ENCODE measurements at places on chromosomes 5 and 9.

DNA sequence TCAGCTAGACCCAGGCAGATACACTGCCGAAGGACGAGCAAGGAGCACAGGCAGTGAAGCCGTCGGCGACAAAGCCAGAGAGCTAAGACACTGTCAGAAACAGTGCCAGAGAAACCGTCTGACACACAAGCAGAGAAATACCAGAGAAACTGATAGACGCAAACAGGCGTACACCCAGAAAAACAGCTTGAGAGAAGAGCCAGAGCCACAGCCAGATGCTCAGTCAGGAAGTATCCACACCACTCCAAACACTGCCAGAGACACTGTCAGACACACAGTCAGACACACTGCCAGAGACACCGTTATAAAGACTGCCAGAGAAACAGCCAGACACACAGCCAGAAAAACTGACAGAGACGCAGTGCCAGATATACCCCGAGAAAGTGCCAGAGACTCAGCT is 19.1 kb downstream of the CNTFR start:
- no peak for DNase-seq

GRCh38 chr5:10904862-10905432 is 143.9 kb upstream of the DAP start:
- no peak for DNase-seq

DNA sequence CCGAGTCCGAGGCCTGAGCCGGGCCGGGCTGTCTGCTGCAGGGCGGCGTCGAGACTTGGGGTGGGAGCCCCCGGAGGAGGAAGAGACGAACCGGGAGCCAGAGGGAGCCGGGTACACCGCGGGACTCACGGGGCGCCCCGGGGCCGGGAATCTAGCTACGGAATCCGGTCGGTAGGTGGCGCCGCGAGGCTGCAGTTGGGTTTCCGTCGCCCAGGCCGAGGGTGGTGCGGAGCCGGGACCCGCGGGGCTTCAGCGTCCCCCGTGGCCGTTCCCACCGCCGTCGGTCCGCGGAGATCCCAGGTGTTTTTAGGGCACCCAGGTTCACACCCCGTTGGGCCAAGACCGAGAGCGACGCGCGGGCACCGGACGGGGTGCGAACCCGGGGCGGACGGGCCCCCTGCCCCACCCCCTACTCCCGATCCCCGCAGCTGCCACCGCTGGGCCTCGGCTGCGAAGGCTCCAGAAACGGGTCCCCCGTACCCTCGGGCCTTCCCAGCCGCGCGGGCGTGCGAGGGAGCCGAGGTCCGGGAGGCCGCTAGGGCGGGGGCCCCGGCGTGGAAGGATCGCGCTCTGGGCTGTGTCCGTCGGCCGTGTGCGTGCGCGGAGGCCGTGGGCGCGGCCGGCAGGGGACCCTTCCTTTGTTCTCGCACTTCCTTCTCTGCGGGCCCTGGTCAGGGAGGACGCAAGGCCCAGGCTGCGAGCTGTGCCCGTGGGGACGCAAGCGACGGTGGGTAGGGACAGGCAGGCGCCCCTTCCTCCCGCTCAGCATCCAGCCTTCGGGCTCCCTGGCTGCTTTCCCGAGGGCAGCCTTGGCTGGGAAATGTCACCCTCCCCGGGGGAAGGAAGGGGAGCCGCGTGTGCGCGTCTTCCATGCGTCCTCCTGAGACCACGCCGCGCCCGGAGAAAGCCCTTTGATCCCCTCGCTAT is 146.6 kb downstream of the GAPVD1 start:
- peak; percentile 71 for DNase-seq

DNA sequence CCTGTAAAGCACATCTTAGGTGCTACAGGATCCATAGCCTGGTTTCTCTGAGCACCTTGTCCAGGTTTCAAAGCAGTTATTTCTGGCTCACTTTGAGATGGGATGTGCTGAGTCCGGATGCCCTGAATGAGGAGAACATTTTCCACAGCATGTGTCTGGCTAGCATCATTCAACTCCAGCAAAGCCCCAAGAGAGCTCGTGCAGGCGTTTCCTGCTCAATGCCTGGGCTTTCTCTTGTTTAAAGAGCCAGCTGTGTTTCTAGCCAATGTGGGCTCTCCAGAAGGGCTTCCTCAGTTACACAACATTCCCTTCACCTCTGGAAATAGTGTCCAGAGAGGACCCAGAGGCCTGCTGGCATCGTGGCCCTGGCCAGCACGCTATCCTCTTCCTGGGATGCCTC is 411.7 kb downstream of the DMAC1 start:
- no peak for DNase-seq

DNA sequence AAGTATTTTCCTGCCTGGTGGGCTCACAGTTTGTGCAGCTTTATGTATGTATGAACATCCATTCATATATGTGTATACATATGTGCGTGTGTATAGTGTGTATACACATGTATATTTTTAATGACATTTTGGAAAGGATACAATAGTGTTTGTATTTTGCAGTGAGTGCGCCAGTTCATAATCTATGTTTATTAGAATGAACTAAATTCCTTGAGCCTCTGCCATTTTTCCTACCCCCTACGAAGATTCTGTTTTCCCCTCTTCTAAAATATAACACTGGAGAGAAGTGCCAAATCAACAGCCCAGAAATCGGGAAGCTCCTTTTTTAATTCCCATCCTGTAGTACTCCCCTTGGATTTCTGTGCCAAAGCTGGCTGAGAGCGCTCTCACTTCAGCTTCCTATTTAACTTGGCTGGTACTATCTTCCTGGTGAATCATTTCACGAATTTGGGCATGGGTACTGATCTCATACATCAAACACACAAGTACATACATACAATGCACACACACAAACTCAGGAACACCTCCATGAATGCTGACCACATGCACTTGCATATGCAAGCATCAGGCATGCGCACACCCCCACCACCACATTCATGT is 578.4 kb upstream of the WWC1 start:
- DNase-seq: no peak

GRCh38 chr9:113468716-113469448 is 5.4 kb downstream of the RGS3 start:
- no peak for DNase-seq

DNA sequence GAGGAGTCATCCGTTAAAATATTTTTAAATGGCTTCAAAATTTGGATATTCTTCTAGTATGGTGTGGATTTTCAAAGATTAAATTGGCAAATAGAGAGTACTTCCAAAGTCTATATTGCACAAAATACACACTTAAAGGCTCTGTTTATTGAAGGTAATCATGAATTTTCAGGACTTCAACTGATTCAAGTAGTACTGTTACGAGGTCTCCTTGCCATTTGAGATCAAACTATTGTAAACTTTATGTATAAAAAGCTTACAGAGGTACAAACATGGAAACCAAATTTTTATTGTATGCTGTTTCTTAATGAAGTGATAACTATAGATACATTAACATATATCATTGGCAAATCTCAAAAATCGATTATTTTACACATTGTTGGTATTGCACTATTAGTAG is 2.5 kb downstream of the ERBIN start:
- DNase-seq: no peak

GRCh38 chr5:92435781-92436180 is 1052.7 kb upstream of the ARRDC3 start:
- no peak for DNase-seq

DNA sequence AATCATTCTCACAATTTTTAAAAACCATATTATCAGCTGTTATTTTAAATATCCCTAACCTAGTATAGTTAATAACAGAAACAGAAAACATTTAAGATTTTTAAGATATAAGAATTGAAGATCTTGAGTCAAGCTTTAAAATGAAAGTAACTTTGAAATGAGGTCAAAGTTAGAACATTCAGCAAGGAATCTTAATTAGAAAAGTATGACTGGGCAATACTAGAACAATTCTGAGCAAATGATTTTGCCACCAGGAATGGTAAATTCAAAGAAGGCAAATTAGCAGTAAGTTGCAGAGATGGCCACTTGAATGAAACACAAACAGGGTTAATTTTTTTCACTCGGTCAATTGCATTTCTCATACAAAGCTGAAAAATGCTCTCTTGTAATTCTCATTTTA is 117.9 kb downstream of the NXNL2 start:
- no peak for DNase-seq

- DNase-seq: peak; percentile 30
Observed at GRCh38 chr5:133514456-133514855, 97.9 kb downstream of the FSTL4 start.

DNA sequence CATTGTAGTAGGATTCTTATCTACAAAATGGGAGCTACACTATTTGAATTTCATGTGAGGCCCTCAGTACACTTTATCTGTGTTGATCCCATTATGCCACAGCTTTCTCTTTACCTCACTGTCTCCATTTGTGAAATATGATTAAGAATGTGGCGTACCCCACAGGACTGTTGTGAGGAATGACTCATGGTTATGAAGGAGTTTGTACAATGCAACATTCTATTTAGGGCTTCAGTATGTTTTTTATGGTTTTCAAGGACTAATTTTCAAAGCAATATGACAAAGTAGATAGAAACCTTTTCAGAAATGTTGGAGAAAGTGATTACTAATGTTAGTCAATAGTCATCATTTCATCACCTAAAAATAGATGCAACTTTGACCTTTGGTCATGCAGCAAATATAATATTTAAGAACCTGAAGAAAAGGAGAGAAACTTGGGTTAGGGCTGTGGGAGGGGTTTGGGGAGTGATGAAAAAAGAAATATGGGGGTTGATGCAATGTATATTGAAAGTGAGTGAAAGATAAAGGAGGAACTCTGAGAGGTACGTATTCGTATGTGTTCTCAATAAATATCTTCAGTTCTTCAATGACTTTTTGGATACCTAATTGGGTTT is 53.7 kb upstream of the PIP5K1B start:
- DNase-seq: no peak

DNA sequence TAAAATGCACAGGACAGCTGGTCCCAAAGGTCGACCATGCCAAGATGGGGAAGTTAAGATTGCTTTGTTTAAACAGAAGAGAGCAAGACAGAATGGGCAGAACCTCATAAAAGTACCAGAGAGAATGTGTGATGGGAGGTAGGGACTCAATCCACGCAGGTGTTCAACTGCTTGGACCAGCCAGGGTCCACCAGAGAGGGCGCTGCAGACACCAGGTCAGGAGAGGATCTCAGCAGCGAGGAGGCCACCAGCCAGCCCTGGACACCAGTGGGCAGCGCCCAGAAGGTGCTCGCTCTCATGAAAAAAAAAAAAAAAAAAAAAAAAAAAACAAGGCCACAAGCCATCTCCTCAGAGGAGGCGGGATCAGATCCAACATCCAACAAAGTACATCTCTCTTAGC is 81.8 kb downstream of the SHC3 start:
- DNase-seq: no peak

DNA sequence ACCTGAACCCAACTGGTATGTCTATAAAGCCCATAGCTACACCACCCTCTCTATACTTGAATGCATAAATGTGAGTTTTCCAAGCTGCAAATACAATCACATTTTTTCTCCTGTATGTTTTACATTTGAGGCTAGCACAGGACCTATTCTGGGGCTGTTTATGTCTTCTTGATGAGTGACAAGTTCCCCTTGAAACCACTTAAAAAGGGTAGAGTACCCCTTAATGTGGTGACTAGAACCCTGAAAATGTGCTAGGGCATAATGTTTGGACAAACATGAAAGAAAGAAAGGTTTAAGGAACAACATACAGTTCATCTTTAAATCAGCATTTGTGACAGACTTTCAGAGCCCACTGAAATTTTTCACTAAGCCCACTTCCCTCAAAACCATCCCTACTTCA is 25.2 kb upstream of the GLIS3 start:
- no peak for DNase-seq

DNA sequence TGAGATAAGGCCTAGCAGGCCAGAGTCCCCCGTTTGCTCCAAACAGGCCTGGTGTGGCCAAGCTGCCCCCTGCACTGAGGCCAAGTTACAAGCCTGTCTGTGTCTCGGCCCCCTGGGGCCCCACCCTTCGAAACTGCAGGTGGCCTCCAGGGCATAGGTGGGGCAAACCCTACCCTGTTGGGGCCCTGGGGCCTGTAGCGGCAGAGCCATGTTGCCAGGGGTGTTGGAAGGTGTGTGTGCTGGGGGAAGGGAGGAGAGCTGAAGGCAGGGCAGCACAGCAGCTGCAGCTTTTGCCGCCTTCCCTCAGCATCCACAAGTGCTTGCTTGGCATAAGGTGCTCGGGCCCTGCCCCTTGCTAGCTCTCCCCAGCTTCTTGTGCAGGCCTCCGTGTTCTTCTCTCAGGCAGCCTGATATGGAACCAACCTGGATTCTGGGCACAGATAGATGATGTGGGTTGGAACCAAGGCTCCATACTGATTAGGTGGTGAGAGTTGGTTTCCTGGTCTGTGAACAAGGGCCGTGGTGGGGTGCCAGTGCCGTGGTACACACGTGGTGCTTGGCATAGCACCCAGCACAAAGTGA is 12.7 kb downstream of the IRF1 start:
- DNase-seq: no peak

- DNase-seq: no peak
Observed at GRCh38 chr9:101485924-101486692, 47.5 kb upstream of the RNF20 start.

DNA sequence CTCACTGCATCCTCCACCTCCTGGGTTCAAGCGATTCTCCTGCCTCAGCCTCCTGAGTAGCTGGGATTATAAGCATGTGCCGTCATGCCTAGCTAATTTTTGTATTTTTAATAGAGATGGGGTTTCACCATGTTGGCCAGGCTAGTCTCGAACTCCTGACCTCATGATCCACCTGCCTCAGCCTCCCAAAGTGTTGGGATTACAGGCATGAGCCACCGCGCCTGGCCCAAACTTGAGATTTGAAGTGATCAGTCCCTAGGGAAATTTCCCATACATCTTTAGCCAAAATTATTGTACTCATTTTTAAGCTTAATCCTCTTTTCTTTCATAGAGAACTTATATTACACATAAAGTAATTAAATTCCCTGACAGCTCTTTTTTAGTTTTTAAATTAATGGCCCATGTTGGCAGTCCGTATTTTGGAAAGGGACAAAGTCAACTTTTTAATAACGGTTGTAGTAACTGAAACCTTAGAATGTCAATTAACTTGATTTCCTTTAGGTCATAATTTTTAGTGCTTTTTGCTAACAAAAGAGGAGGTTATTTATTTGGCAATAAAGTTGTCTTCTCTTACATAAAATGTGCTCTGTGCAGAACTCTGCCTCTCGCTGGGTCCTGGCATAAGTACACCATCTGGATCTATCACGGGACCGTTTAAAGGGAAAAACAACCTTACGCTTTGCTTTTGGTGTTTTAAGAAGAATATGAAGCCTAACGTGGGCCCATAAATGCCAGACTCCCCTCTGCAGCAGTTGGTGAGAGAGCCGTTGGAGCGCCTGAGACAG is 142.3 kb upstream of the OTULINL start:
- no peak for DNase-seq

DNA sequence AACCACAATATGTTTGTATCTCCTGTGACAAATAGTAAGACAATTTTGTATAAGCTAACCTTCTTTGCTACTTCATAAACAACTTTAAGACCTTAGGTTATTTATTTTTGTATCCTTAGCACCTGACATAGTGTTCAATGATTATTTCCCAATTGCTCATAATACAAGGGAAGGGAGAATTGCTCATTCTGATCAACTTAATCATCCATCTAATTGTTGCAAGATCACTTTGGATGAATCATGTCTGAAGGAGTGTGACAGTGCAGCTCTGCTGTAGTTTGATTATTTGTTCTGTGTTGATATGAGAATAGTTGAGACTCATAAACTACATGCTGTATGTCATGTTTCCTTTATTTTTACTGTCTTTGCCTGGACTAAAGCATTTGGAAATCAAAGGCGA is 721.3 kb upstream of the SEMA6A start:
- DNase-seq: no peak

- no peak for DNase-seq
Observed at GRCh38 chr9:32801530-32801929, 18.2 kb downstream of the TMEM215 start.

- DNase-seq: no peak
Observed at GRCh38 chr9:109889456-109889855, 109.5 kb downstream of the PALM2AKAP2 start.
